Right lobe of liver (tissue), 6 donors: ENCODE measurements at places on chromosomes 6 and 20. TPM values are rescaled to one million over a fixed set of nuclear protein-coding genes. Genes with fewer than 3 reads are reported as not detected.

DNA sequence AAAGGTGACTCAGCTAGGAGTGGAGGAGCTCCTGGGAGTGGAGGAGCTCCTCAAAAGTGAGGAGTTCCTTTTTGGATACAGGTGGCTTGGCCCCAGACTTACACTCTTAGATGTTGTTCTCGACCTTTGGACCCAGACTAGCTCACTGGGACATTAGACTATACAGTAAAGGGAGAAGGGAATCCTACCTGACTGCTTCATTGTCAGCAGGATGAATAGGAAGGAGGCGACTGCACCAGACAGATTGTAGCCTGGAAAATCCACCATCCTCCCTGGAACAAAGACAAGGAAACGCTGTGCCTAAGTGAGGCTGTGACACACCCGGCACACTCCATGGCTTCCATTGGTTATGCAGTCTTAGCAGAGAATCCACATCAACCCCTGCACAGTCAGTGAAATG, at the start of gene BTNL2:
Gene BTNL2, minus strand, starts transcription at position 325 of the 400 bp plus-strand sequence. Its CDS starts 58 bp downstream, at position 267.
- DNase-seq, result no peak
- H3K27me3 ChIP-seq, result no peaks in the 10 kb centered on the region
- no peaks in the 10 kb centered on the region for H3K36me3 ChIP-seq
- no peaks in the 10 kb centered on the region for H3K4me1 ChIP-seq
- H3K4me3 ChIP-seq, result no peak within 1 kb of the TSS

GRCh38 chr6:75539136-75539535, 45.5 kb upstream of the FILIP1 start:
- no peaks in the 10 kb centered on the region for H3K4me1 ChIP-seq
- no peak for DNase-seq
- H3K36me3 ChIP-seq, result no peaks in the 10 kb centered on the region
- H3K27ac ChIP-seq, result no peak overlapping the region
- no peaks in the 10 kb centered on the region for H3K27me3 ChIP-seq

- no peaks in the 10 kb centered on the region for H3K36me3 ChIP-seq
- peaks cover 9% of the 10 kb centered on the region for H3K27me3 ChIP-seq
- H3K4me1 ChIP-seq, result peaks cover 12% of the 10 kb centered on the region
- H3K27ac ChIP-seq, result no peak overlapping the region
- no peak for DNase-seq
- H3K4me3 ChIP-seq, result no peak overlapping the region
Observed at GRCh38 chr20:63180569-63181185, 35.3 kb downstream of the YTHDF1 start.

DNA sequence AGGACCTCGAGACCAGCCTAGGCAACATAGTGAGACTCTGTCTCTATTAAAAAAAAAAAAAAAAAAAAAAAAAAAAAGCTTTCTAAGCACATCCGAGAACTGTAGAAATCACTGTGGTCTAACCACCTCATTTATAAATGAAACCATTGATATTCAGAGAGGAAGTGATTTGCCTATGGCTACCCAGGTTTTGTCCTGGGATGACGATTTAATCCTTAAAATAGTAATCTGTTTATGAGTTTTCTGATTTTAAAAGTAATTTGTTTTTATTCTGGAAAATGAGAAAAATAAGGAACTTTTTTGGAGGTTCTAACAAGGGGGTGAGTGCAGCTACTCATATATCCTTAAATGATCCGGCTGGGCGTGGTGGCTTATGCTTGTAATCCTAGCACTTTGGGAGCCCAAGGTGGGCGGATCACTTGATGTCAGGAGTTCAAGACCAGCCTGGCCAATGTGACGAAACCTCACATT, 6.5 kb upstream of the BTN3A2 start:
- no peaks in the 10 kb centered on the region for H3K36me3 ChIP-seq
- H3K4me3 ChIP-seq, result no peak overlapping the region
- no peak overlapping the region for H3K27ac ChIP-seq
- DNase-seq, result no peak
- no peaks in the 10 kb centered on the region for H3K27me3 ChIP-seq

DNA sequence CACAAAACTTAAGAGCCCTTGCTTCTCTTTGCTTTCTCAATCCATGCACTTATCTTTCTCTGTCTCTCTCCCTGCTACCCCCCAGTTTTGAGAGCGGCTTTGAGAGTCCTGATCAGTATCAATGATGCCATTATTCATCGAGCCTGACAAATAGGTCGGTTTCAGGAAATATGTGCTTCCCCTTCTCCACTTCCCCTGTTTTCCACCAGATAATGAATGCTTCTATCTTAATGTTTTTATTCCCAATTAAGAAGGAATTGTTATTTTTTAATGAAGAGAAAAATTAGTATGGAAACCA, 117.7 kb downstream of the KIF13A start:
- H3K4me3 ChIP-seq, result no peak overlapping the region
- H3K36me3 ChIP-seq, result no peaks in the 10 kb centered on the region
- no peak for DNase-seq

- H3K27me3 ChIP-seq, result no peaks in the 10 kb centered on the region
- H3K4me3 ChIP-seq, result no peak overlapping the region
- no peaks in the 10 kb centered on the region for H3K36me3 ChIP-seq
- H3K4me1 ChIP-seq, result no peaks in the 10 kb centered on the region
- H3K27ac ChIP-seq, result no peak overlapping the region
Observed at GRCh38 chr20:58633161-58634053, 17.7 kb upstream of the STX16 start.

GRCh38 chr20:52965819-52966218, 6.3 kb upstream of the TSHZ2 start:
- no peaks in the 10 kb centered on the region for H3K36me3 ChIP-seq
- peaks cover 13% of the 10 kb centered on the region for H3K4me1 ChIP-seq
- no peak for DNase-seq
- H3K4me3 ChIP-seq, result no peak overlapping the region

- no peaks in the 10 kb centered on the region for H3K27me3 ChIP-seq
- peaks cover 7% of the 10 kb centered on the region for H3K4me1 ChIP-seq
- DNase-seq, result no peak
- no peak overlapping the region for H3K4me3 ChIP-seq
Observed at GRCh38 chr20:52207020-52207810, 15.6 kb upstream of the ZFP64 start.

GRCh38 chr6:72272958-72273357, 348.9 kb upstream of the KCNQ5 start:
- no peak overlapping the region for H3K27ac ChIP-seq
- no peak overlapping the region for H3K4me3 ChIP-seq
- H3K36me3 ChIP-seq, result no peaks in the 10 kb centered on the region
- no peak for DNase-seq
- no peaks in the 10 kb centered on the region for H3K27me3 ChIP-seq
- no peaks in the 10 kb centered on the region for H3K4me1 ChIP-seq

GRCh38 chr6:163243083-163243482, 171.4 kb upstream of the QKI start:
- peaks cover 5% of the 10 kb centered on the region for H3K4me1 ChIP-seq
- no peaks in the 10 kb centered on the region for H3K36me3 ChIP-seq
- H3K27ac ChIP-seq, result no peak overlapping the region

DNA sequence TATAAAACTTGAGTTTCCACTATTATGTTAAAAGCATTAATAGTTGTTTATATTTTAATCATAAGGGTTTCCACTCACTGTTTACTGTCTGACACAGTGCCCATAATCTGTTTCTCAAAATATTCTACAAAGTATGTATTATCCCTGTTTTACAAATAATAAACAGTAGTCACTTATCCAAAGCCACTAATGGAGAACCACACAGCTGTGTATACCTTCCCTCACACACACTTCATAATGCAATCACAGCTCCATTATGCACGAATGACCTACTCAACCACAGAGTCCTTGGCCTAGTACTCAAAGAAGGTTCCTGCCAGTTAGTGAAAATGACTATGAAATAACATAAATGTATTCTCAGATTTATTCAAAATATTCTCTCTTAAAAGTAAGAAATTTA, 103.1 kb downstream of the EPB41L2 start:
- H3K4me3 ChIP-seq, result no peak overlapping the region
- no peak for DNase-seq
- no peaks in the 10 kb centered on the region for H3K4me1 ChIP-seq
- H3K36me3 ChIP-seq, result no peaks in the 10 kb centered on the region
- no peaks in the 10 kb centered on the region for H3K27me3 ChIP-seq

DNA sequence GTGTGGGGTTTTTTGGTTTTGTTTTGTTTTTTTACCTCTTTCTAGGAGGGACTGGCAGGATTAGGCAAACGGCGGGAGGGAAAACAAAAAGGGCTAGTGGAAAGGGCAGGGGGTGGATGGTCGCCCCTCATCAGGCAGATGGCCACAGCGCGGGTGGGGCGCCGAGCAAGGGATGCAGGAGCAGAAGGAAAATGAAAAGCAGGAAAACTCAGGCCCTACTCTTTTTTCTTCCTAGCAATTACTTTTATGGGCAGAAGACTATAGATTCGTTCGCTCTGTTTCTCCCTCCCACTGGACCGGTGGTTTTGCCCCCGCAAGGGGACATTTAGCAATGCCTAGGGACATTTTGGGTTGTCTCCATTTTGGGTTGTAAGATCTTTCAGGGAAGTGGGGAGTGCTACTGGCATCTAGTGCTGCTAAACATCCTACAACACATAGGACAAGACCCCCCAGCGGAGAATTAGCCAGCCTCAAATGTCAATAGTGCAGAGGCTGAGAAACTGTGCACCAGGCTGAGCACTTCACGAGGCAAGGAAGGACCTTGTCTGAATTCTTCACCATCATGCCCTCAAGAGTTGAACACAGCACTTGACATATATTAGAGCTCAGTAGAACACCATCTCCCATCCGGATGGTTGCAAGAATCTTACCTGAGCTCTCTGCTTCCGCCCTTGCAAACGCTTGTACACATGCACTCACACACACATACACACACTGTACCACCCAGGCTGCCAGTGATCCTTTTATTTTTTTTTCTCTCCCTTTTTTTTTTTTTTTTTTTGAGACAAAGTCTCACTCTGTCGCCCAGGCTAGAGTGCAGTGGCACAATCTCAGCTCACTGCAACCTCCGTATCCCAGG, 4.8 kb upstream of the ZMYND8 start:
- H3K27me3 ChIP-seq, result no peaks in the 10 kb centered on the region
- H3K36me3 ChIP-seq, result no peaks in the 10 kb centered on the region
- peak overlapping the region; percentile 98 for H3K27ac ChIP-seq
- no peak for DNase-seq
- H3K4me3 ChIP-seq, result no peak overlapping the region

- no peaks in the 10 kb centered on the region for H3K27me3 ChIP-seq
- no peaks in the 10 kb centered on the region for H3K36me3 ChIP-seq
- no peak for DNase-seq
- no peak overlapping the region for H3K27ac ChIP-seq
Observed at GRCh38 chr20:33863440-33864323, 52.5 kb downstream of the CHMP4B start.

GRCh38 chr6:1789092-1789491, 179.4 kb downstream of the FOXC1 start:
- H3K36me3 ChIP-seq, result no peaks in the 10 kb centered on the region
- H3K4me3 ChIP-seq, result no peak overlapping the region
- DNase-seq, result no peak
- H3K4me1 ChIP-seq, result no peaks in the 10 kb centered on the region

GRCh38 chr20:11076434-11077105, 402.8 kb upstream of the JAG1 start:
- no peak for DNase-seq
- no peaks in the 10 kb centered on the region for H3K36me3 ChIP-seq
- no peak overlapping the region for H3K27ac ChIP-seq

DNA sequence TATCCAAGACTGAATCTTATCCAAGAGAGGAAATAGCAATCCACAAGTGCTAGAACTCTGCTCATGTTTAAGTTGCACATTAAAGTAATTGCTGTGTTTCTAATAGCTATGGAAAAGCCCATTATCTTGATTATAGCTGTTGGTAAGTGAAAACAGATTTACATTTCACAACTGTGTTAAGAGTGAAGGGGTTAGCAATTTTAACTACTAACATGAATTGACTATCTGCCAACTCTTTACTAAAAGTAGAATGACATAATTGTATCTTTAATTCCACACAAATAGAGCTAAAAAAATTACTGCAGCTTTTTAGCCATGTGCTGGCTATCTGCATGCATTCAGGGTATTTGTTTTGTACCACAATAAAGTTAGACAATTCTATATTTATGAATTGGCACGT, 277.9 kb upstream of the IRAK1BP1 start:
- no peak overlapping the region for H3K27ac ChIP-seq
- DNase-seq, result no peak
- H3K36me3 ChIP-seq, result no peaks in the 10 kb centered on the region
- H3K4me1 ChIP-seq, result no peaks in the 10 kb centered on the region
- H3K4me3 ChIP-seq, result no peak overlapping the region
- H3K27me3 ChIP-seq, result no peaks in the 10 kb centered on the region

- no peak for DNase-seq
- H3K27me3 ChIP-seq, result no peaks in the 10 kb centered on the region
- no peaks in the 10 kb centered on the region for H3K36me3 ChIP-seq
- H3K4me3 ChIP-seq, result no peak overlapping the region
Observed at GRCh38 chr20:10909803-10910202, 236.0 kb upstream of the JAG1 start.

The GPLD1 gene
- 53.0 TPM for total RNA-seq

The CLVS2 gene
- total RNA-seq, result not detected

The E2F1 gene
- total RNA-seq, result 0.39 TPM

The MAP7 gene
- 17.6 TPM for total RNA-seq

The FUCA2 gene
- 58.7 TPM for total RNA-seq

The CRISP2 gene
- total RNA-seq, result not detected

The VIP gene
- not detected for total RNA-seq

The PRDM13 gene
- not detected for total RNA-seq

The HCK gene
- 4.4 TPM for total RNA-seq

The PLCB1 gene
- total RNA-seq, result 7.9 TPM
